LoVo (cell line): ENCODE measurements at places on chromosomes 13 and 19.

GRCh38 chr13:79398127-79398526, 7.9 kb downstream of the RBM26 start:
- DNase-seq: no peak

DNA sequence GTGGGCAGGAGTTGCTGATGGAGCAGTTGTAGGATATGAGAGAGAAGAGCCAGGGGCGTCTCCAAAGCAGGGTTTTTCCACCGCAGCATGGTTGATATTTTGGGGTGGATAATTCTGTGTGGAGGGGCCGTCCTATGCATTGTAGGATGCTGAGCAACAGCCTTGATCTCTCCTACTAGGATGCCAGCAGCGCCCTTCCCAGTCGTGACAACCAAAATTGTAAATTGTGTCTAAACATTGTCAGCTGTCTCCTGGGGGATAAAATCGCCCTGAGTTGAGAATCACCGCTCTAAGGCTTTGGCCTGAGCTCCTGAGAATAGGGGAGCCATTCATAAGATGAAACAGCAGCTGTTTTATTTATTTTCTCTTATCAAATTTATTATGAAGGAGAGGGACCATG, 4.2 kb downstream of the CACNG8 start:
- no peak for DNase-seq

- no peak for DNase-seq
Observed at GRCh38 chr19:30066781-30067759, 125.0 kb downstream of the URI1 start.

GRCh38 chr13:43166644-43167457, 143.5 kb downstream of the DNAJC15 start:
- no peak for DNase-seq

DNA sequence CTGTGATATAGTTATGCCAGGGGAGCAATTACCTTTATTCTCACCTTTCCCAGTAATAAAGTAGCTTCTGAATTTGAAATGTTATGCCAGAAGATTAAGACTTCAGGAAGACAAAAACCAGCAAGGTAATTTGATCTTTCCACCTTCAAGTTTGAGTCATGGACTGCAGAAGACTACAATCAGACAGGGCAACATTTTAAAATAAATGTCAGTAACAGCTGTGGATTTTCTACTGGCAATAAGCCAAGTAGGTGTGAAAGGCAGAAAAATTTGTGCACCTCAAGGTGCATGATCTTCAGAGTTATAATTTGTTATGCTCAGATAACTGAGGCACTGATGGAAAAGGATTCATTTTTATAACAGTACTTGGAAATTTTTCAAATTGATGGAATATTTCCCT, 54.9 kb downstream of the SLITRK1 start:
- DNase-seq: no peak

DNA sequence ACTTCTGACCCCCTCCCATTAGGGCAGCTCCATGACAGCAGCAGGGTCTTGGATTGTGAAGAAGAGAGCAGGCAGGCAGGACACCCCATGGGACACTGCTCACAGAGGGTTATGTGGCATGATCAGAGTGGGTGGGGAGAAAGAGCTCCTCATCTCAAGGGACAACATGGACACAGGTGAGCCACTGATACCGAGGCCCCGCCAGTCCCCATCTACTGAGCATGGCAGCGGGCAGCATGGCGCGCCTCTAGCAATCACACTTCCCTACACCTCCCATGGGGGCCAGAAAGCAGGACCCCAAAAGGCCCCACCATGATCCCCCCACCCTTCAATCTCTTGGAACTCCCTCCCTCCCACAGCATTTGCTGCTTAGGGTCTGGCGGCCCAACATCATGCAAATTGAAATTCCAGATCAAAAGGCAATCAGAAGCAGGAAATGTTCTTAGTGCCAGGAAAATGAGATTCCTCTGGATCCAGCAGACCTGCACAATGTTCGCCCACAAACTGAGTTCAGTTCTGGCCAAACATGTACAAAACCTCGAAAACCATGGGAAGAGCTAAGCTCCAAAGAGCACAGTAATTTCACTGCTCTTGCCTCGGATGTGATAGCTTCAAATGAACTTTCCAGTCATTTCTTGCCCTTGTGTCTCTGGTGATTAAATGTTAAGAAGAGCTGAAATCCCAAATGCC, 14.8 kb downstream of the DOCK9 start:
- DNase-seq: no peak

DNA sequence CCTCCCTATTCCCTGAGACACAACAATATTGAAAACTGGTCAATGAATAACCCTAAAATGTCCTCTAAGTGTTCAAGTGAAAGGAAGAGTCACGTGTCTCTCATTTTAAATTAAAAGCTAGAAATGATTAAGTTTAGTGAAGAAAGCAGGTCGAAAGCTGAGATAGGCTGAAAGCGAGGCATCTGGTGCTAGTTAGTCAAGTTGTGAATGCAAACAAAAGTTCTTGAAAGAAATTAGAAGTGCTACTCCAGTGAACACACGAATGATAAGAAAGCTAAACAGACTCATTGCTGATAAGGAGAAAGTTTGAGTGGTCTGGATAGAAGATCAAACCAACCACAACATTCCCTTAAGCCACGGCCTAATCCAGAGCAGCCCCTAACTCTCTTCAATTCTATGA, 99.4 kb upstream of the ZNF507 start:
- DNase-seq: no peak

DNA sequence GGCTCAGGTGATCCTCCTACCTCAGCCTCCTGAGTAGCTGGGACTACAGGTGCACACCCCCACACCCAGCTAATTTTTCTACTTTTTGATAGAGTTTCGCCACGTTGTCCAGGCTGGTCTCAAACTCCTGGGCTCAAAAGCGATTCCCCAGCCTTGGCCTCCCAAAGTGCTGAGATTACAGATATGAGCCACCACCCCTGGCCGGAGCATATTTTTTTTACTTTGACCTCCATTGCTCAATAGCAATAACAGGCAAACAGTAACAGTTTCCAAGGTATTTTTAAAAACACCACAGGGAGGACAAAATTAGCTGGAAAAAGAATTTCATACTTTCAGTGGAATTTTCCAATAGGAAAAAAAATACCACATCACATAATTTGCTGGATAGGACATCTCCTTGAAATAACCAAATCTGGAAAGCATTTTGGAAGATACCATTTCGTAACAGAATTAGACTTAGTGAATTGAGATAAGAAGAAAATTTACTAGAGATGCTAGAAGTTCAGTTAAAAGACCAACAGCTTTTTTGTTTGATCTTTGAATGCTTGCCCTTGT, 5.2 kb downstream of the DUXA start:
- no peak for DNase-seq

GRCh38 chr13:86684402-86684801, 885.2 kb upstream of the SLITRK6 start:
- DNase-seq: no peak

- no peak for DNase-seq
Observed at GRCh38 chr19:55275851-55276719, 3.8 kb downstream of the HSPBP1 start.

DNA sequence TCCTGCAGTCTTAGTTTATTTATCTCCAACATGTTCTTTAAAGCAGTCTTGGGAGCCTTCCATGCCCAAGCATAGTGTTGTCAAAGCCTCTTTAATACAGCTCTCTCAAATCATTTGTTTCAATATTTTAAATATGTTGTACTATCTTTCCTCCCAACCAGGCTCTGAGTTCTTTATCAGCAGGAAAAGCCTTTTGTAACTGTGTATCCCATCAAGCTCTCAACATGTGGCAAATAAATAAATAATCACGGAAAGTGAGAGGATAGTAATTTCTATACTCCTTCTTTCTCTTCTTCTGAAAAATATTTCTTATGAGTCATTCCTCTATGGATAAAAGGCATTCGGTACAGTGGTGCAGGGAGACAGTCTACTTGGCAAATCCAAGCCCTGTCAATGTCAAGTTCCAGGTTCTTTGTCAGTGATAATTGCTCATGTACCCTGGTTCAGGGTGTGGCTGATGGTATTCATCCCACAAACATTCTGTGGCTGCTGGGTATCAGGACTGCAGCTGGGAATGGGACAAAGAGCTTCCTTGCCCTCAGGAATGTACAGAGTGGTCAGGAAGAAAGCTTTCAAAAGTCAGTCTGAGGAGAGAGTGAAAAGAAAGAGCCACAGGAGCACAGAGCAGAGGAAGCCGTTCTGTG, 384.3 kb downstream of the EFNB2 start:
- peak; percentile 91 for DNase-seq

DNA sequence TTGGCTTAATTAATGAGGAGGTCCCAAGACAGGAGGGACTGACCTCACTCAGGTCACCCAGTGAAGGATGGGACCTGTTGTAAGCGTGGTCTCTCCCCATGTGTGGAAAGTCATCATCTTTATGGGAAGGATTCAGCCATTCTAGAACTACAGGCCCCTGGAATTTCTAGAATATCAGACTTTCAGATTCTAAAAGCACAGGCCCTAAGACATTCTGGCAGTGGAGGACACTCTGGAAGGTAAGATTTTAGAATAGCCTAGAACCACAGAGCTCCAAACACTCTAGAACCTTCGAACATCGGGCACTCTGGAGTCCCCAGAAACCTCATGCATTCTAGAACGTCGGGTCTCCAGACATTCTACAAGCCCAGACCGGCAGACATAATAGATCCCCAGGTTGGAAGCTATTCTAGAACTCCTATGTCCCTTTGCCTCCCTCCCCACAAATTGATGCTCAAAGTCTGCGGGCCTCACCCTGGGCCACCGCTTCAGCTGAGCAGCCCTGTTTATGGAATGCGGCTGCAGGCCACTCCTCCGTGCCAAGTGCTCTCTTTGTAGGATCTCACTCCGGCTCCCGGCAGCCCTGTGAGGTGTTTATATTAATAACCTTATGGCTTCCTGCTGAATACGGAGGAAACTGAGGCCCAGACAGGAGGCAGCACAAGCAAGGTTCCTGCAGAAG, 1.9 kb upstream of the KLK15 start:
- DNase-seq: peak; percentile 56

- no peak for DNase-seq
Observed at GRCh38 chr13:99886706-99887105, 84.9 kb downstream of the ZIC5 start.

GRCh38 chr19:41029524-41030432, 38.7 kb downstream of the CYP2B6 start:
- no peak for DNase-seq

GRCh38 chr19:41933693-41934426, 5.6 kb upstream of the ERFL start:
- no peak for DNase-seq

- no peak for DNase-seq
Observed at GRCh38 chr19:34851277-34851804, 75.4 kb upstream of the ZNF30 start.

- no peak for DNase-seq
Observed at GRCh38 chr13:39811051-39811450, 155.6 kb downstream of the COG6 start.

DNA sequence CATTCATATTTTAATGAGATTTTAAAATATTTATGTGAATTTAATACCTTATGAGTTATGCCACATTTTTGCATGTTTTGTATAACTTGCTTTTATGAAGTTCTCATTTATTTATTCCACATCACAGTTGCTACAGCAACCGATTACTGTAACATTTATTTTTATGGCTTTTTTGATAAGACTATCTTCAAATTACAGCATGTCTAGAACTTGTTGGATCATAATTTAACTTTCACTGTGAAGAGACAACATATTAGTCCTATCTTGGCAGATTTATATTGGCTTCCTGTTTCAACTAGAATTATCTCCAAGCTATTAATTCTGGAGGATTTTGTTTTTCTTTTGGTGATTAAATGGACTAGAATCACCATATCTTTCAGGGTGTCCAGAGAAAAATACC, 793.7 kb upstream of the SLITRK5 start:
- no peak for DNase-seq

- DNase-seq: no peak
Observed at GRCh38 chr13:86606264-86606663, 807.0 kb upstream of the SLITRK6 start.

- peak; percentile 47 for DNase-seq
Observed at GRCh38 chr13:101127741-101128353, 288.5 kb downstream of the NALCN start.

GRCh38 chr13:98797456-98797855, 45.0 kb upstream of the SLC15A1 start:
- no peak for DNase-seq

- DNase-seq: no peak
Observed at GRCh38 chr13:29948244-29948643, 97.8 kb upstream of the UBL3 start.

DNA sequence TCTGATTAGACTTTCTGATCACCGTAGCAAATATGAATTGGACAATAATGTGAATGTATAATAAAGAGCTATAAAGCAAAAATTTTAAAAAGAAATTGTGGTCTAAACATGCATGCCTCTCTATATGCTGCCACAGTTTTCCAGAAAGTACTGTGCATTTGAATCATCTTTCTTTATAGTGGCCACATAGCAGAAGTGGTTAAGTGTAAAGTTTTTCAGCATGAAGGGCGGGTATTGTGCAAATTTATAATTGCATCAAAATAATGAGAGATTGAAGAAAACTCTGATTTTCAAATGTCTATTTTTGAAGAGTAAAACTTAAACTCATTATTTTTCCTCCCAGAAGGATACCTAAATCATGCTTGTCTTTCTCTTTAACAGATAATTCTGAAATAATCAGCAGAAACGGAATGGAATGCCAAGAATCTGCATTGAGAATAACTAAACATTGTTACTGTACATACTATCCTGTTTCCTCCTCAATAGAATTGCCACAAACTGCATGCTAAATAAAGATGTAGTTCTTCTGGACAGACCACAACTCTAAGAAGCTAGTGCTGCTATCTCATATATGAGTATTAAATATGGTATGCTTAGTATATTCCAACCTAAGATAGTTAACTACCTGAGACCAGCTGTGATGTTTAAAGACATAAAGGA, 42.9 kb upstream of the RAP2A start:
- DNase-seq: no peak

DNA sequence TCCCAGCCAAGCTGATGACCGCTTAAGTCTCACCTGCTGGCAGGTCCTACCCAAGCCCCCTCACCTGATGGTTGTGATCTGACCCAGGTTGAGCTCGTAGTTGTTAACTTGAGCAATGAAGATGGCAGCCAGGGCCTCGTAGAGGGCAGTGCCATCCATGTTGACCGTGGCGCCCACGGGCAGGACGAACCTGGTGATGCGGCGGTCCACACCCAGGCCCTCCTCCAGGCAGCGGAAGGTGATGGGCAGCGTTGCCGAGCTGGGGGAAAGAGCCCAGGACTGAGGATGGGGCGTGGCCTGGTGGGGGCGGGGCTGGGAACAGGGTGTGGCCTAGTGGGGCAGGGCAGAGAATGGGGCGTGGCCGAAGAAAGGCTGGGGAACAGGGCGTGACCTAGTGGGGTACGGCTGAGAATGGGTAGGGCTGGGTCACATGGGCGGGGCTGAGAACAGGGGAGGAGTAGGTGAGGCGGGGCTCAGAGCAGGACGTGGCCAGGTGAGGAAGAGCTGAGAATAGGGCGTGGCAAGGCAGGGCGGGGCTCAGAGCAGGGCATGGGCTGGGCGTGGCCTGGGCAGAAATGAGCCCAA, 12.9 kb downstream of the OR7C2 start:
- no peak for DNase-seq

GRCh38 chr19:9586764-9587163, 2.5 kb upstream of the ZNF121 start:
- DNase-seq: peak; percentile 71

- DNase-seq: no peak
Observed at GRCh38 chr13:80866921-80867320, 526.0 kb upstream of the SPRY2 start.
